ENCODE measurements at places on chromosomes 2 and 18.

DNA sequence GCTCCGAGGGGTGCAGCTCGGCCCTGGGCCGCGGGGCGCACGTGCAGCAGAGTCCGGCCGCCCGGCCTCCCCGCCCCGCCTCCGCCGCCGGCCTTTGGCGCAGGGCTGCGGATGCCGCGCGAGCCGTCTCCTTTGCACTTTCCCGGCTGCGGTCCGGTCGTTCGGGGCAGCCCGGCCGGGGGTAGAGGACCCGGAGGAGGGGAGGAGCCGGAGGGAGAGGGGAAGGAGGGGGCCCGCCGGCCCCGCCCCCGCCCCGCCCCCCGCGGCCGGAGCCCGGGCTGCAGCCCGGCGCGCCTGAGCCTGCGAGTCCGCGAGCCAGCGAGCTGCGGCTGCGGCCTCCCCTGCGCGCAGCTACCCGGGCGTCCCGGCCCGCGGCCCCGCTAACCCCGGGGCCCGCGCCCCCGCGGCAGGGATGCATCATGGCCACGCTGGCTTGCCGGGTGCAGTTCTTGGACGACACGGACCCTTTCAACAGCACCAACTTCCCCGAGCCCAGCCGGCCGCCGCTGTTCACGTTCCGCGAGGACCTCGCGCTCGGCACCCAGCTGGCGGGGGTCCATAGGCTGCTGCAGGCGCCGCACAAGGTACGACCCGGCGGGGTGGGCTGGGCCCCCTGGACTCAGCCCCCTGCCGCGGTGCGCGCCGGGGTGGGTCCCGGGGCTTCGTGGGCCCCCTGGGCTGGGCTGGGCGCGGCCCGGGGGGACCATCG lies at the start of gene FHOD3:
Gene FHOD3, plus strand, starts transcription at position 297 of the 709 bp plus-strand sequence. Its CDS starts 123 bp downstream, at position 420.
- no peak for DNase-seq

DNA sequence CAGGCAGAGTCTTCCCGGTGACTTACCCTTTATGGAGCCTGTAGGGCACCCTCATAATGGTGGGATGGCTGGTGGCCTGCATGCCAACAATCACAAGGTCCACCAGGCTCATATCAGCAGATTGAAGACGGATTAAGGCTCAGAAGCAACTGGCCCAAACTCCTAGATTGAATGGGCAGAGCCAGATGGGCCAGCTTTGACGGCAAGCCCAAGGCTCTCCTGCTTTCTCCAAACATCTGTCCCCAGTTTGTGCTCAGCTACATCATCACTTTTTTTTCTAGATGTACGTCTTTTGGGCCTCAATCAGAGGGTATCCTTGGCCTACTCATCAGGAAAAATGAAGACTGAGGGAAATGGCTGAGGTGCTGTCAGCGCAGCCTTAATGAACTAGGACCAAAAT lies 114.6 kb downstream of the VIT start:
- DNase-seq, result no peak

GRCh38 chr18:77162580-77162979 lies 30.0 kb upstream of the MBP start:
- DNase-seq, result no peak

GRCh38 chr18:23718731-23719130 lies 29.5 kb downstream of the LAMA3 start:
- no peak for DNase-seq

DNA sequence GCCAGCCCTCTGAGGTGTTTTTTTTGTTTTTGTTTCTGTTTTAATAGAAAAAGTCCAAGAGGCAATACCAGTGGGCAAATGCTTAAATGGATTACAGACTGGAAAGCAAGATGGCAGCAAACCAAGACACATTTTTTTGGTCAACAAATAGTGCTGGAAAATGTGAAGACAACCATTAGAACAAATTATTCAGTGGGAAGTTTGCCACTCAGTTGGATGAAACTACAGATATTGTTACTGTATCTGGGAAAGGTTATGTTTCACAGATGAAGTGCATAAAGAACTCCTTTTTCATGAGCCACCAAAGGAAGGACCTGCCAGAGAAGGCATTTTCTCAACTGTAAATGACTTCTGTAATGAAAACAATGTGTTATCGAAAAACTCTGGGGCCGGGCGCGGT lies 93.0 kb upstream of the ODC1 start:
- DNase-seq, result no peak

DNA sequence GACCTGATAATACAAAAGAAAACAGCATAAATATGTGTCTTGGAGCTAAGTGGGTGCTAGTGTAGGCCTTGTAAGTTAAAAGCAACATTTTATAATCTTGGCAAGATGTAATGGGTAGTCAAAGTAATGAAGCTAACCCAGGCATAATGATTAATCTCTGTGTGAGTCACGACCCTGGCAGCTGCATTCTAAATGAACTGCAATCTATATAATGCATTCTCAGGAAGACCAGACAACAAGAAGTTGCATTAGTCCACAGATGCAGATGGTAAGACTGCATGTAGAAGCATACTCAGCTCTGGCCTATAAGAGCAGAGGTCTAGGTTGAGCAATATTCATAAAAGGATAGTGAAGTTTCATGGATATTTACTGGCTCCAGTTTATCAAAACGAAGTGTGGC lies 85.6 kb upstream of the ETAA1 start:
- DNase-seq, result no peak

GRCh38 chr18:28412521-28412920 lies 235.6 kb upstream of the CDH2 start:
- DNase-seq, result no peak

- no peak for DNase-seq
Observed at GRCh38 chr2:157327200-157327599, 1.6 kb upstream of the ERMN start.

- peak; percentile 31 for DNase-seq
Observed at GRCh38 chr2:224401641-224402342, at the start of gene FAM124B. FAM124B (minus strand) TSS chr2:224402107; CDS start chr2:224401768, 339 bp downstream.

- DNase-seq, result peak; percentile 11
Observed at GRCh38 chr18:59067873-59068272, 71.8 kb upstream of the SEC11C start.

GRCh38 chr2:118632921-118633320 lies 214.5 kb downstream of the EN1 start:
- peak; percentile 42 for DNase-seq

DNA sequence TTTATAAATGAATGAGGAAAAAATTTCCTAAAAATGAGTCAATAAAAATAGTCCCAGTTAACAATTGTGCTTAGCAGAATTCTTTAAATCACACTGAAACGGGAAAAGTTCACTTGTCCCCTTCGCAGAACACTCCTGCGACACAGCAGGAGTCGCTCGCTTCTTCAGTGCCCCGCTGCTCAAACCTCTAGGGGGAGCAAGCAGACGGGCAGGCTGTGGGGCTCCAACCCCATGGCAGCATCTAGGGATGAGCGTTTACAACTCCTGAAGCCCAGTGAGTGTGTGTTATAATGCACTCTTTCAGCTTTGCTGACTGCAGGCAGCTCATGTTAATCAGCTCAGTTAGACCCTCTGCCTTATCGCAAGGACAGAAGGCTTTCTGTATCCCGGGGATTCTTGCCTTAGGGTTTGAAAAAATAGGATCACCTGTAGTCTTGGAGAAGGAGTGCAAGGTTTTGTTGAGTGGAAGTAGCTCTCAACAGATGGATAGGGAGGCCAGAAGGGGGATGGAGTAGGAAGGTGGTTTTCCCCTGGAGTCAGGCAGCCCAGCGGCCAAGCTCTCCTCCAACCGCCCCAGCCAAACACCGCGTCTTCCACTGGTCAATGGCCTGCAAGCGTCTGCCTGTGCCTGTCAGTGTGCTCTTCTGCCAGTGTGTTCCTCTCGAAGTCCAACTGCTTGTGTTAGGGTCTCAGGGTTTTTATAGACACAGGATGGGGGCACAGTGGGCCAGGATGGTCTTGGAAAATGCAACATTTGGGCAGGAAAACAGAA lies 1977.7 kb upstream of the LRRTM1 start:
- DNase-seq, result no peak

- no peak for DNase-seq
Observed at GRCh38 chr2:237413777-237414661, at the start of gene COL6A3. COL6A3 (minus strand) TSS chr2:237414164; CDS start chr2:237396817, 17,347 bp downstream.

- DNase-seq, result no peak
Observed at GRCh38 chr18:21183670-21184069, 58.4 kb upstream of the GREB1L start.

DNA sequence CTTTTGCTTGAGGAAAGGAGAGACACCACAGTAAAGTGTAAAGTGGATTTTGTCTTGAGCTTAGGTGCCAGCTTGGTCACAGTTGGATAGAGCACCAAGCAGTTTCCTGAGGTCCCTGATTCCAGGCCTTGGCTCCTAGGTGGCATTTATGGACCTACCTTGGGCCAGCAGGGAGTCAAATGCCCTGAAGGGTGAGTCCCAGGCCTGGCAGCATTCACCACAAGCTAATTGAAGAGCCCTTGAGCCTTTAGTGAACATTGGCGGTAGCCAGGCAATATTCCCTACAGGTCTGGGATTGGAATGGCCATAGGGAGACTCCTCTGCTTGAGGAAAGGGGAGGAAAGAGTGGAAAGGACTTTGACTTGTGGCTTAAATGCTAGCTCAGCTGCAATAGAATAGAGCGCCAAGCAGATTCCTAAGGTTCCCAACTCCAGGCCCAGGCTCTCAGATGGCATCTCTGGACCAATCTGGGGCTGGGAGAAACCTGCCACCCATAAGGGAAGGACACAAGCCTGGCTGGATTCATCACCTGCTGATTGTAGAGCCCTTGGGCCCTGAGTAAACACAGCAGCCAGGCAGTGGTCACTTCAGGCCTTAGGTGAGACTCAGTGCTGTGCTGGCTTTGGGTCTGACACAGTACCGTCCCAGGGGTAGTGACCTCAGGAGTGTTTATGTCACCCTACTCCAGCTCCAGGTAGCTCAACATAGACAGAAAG lies 137.5 kb upstream of the OTOS start:
- DNase-seq, result no peak

DNA sequence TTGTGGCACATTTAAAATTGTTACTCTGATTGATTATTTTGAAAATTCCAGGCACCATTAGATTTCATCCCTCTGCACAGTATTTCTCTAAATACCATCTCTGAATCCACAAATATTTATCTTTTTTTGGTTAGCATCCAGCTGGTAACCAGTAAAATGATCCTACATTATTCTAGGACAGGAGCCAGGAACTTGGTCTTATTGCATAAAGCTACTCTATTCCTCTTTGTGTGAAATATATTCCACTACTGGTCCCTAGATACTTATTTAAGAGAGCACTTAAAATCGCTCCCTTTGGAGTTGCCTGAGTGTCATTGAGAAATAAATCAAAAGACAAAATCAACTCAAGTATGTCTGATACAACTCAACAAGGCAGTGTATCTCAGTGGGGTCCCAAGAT lies 7.4 kb upstream of the MBOAT2 start:
- no peak for DNase-seq

DNA sequence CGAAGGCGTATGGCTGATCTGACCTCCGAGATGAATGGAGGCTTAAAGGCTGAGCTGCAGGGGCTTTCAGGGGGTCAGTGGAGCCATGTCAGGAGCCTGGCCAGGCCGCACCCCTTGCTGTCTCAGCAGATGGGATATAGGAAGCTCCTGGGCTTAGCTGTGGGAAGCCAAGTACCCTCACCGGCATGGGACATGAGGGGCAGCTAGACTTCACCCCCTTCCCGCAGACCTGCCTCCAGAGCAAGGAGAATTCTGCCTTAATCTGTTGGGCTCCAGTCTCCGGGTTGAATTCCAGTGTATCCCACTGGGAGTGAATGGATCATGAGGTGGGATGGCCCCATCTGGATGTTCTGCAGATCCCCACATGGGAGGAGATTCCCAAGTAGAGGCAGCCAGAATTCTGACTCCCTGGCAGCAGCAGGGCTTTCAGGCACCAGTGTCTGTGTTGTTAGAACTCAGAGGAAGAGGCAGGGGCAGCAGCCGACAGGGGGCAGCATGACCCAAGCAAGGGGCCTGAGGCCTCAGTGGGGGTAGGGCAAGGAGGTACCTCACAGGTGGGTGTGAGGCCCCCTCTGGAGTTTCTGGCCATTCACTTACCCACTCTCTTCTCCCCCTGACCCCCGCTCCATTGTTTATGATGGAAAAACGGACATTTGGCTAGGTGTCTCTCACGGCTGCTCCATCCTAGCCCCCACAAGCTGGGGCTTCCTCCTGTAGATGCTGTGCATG lies 19.1 kb downstream of the CAPG start:
- DNase-seq, result peak; percentile 40

- DNase-seq, result no peak
Observed at GRCh38 chr2:188443207-188443606, 151.5 kb downstream of the GULP1 start.

DNA sequence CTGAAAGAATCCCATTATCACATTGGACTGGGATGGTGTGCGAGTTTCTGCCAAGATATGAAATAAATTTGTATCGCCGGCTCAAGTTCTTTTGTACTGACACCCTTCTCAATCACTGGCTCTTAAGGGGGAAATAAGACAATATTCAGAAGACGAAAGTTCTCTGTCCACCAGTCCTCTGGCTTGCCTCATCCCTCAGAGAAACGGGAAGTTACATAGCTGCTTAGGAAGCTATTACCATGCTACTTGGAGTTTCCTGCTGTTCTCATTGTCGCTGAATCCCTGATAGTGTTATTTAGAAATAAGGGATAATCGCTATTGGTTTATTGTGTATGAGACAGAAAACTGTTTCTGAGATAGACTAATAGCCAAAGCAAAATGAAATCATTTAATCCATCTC lies 205.0 kb upstream of the ZNF521 start:
- DNase-seq, result peak; percentile 28

GRCh38 chr18:79518028-79518682 lies 122.4 kb downstream of the NFATC1 start:
- no peak for DNase-seq

GRCh38 chr2:110783196-110783873 lies 51.0 kb downstream of the ACOXL start:
- DNase-seq, result no peak

DNA sequence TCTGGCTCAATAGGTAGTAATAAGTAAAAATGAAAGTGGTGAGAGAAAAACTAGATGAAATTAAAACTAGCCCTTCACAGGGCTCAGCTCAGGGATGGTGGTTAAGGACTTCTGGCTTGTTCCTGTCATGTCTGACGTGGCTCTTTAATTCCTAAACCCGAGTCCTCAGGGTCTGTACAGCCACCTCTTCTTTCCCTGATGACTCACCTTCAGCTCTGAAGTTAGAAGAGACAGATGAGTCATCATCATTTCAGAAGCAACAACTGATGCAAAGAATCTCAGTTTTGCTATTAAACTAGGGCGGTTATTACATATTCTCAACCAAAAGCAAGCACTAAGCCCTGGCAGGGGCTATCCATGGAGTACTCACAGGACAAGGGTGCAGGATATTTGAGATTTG lies 24.0 kb upstream of the ITGB6 start:
- DNase-seq, result no peak

- no peak for DNase-seq
Observed at GRCh38 chr2:48617618-48618017, at the start of gene GTF2A1L. GTF2A1L (plus strand) TSS chr2:48617856; CDS start chr2:48617875, 19 bp downstream.

DNA sequence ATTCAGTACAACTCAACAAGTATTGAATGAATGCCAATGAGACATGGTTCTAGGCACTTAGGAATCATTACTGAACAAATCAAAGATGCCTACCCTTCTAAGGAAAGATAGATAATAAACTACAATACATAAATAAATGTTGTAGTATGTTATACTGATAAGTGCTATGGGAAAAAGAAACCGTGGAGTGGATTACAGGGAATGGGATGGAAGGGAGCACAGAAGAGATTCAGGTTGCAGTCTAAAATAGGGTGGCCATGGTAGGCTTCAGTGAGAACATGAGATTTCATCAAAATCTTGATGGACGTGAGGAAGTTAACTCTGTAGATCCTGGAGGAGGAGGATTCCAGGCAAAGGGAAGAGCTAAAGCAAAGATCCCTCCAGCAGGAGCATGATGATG lies 17.9 kb upstream of the CREB1 start:
- no peak for DNase-seq

All from Kasumi-1 (cell line).